ENCODE measurements at places on chromosomes 6 and 20. TPM values are rescaled to one million over a fixed set of nuclear protein-coding genes. Genes with fewer than 3 reads are reported as not detected.
A peak's percentile ranks its signal among the peaks of the same experiment; 100 is the strongest.

GRCh38 chr6:97053643-97054411 lies 129.3 kb downstream of the KLHL32 start:
- H3K36me3 ChIP-seq: no peaks in the 10 kb centered on the region
- H3K4me3 ChIP-seq: no peak overlapping the region
- H3K27ac ChIP-seq: no peak overlapping the region
- no peaks in the 10 kb centered on the region for H3K27me3 ChIP-seq

- DNase-seq: no peak
- peaks cover under 1% of the 10 kb centered on the region for H3K36me3 ChIP-seq
- no peak overlapping the region for H3K27ac ChIP-seq
- H3K4me3 ChIP-seq: no peak overlapping the region
- no peaks in the 10 kb centered on the region for H3K4me1 ChIP-seq
These were observed 11.9 kb upstream of the SIRPD start for GRCh38 chr20:1569415-1569881.

DNA sequence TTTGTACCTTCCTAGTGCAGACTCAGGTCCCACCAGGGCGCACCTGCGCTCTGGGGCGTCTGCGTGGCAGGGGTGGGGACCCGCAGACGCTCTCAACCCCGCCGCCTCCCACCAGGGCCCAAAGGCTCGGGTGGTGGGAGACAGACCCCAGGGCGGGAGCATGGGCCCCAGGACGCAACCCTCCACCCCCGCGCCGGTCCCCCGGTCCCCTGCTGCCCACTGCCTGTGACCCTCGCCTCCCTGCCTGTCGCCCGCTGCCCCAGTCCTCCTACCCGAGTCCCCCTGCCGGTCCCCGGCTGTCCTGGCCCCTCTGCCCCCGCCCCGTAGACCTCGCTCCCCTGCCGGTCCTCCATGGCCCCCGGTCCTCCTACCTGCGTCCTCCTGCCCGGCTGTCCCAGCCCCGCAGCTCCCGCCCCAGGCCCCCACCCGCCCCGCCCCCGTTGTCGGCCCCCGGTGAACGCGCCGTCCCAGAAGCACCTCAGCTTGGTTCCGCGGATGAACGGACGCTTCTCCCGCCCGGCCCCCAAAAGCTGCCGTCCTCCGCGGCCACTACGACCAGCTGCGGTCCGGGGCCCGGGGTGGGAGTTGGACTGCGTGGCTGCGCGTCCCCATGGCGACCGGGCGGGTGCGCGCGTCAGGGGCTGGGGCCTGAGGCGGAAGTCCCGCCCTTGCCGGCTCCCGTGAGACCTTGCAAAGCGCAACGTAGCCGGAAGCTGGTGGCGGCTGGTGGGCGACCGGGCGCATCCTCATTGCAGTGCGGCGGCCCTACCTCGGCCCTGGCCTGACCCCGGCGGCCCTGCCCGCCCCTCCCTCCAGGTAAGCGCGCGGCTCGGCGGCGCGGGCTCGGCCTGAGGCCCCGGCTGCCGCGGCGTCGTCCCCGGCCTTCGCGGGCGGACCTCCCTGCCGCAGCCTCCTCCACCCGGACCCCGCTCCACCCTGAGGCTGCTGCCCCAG lies at the start of gene ARFGAP1:
Gene ARFGAP1, plus strand, starts transcription at position 709 of the 954 bp plus-strand sequence. CDS start 2,768 bp downstream, outside the sequence.
- peak within 1 kb of the TSS; percentile 82 for H3K27ac ChIP-seq
- peak; percentile 91 for DNase-seq
- H3K4me3 ChIP-seq: peak within 1 kb of the TSS; percentile 91
- peaks cover 6% of the 10 kb centered on the region for H3K36me3 ChIP-seq
- H3K27me3 ChIP-seq: no peaks in the 10 kb centered on the region
- H3K4me1 ChIP-seq: peaks cover 26% of the 10 kb centered on the region

- H3K27me3 ChIP-seq: no peaks in the 10 kb centered on the region
- H3K36me3 ChIP-seq: no peaks in the 10 kb centered on the region
- H3K27ac ChIP-seq: no peak overlapping the region
- no peak for DNase-seq
- H3K4me3 ChIP-seq: no peak overlapping the region
These were observed 82.2 kb upstream of the SALL4 start for GRCh38 chr20:51884561-51884960.

- no peak overlapping the region for H3K4me3 ChIP-seq
- peaks cover 31% of the 10 kb centered on the region for H3K4me1 ChIP-seq
- H3K27me3 ChIP-seq: no peaks in the 10 kb centered on the region
These were observed 96.2 kb downstream of the RPP40 start for GRCh38 chr6:4907602-4908001.

DNA sequence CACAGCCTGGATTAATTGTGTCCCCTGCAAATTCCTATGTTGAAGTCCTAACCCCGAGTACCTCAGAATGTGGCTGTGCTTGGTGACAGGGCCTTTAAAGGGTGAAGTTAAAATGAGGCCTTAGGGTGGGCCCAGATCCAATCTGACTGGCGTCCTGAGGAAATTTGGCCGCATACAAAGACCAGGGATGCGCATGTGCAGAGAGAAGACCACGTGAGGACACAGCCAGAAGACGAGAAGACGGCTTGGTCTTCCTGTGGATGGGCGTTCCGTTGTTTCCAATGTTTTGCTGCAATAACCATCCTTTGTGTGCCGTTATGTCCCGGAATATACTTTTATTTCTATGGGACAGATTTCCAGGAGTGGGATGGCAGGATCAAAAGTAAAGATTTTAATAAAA lies 40.9 kb upstream of the SLC22A2 start:
- no peak for DNase-seq
- H3K4me3 ChIP-seq: no peak overlapping the region
- H3K36me3 ChIP-seq: no peaks in the 10 kb centered on the region
- no peak overlapping the region for H3K27ac ChIP-seq

DNA sequence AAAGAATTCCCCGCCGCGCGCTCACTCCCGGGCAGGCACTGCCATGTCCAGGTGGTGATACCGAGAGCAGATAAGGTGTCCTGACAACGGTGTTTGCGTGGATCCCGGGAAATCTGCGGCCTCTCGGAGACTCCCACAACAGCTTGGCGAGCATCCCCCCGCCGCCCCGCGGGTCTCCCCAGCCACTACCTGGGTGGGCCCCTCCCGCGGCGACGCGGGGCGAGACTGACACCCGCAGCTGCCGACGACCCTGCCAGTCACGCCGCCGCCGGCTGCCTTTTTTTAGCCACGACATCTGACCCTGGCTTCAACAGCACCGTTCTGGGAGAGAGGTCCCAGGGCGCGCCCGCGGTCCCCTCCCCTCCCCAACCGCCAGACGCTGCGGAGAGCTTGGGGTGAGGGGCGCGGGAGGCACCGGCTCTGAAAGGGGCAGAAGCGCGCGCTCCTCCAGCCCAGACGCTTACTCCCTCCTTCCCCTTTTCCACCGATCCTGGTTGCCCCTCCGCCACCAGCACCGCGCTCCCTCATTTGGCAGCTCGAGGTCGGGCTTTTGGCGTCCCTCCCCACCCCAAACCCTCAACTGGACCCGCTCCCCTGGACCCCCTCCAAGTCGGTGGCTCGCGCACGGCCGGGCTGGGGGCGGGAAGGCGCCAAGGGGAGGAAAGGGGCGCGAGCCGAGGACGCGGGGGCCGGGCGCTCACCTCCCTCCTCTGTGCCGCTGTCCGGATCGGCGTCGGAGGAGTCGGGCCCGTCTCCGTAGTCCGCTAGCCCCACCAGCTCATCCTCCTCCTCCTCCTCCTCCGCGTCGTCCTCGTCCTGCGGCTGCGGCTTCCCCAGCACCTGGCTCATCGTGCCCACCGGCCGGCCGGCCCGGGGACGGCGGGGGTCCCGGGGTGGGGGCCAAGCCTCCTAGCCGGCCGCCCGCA lies 665 bp downstream of the RRAGD start:
- peak; percentile 36 for DNase-seq
- H3K27ac ChIP-seq: no peak overlapping the region
- peaks cover 18% of the 10 kb centered on the region for H3K4me1 ChIP-seq
- peak overlapping the region; percentile 71 for H3K4me3 ChIP-seq
- peaks cover 46% of the 10 kb centered on the region for H3K27me3 ChIP-seq

DNA sequence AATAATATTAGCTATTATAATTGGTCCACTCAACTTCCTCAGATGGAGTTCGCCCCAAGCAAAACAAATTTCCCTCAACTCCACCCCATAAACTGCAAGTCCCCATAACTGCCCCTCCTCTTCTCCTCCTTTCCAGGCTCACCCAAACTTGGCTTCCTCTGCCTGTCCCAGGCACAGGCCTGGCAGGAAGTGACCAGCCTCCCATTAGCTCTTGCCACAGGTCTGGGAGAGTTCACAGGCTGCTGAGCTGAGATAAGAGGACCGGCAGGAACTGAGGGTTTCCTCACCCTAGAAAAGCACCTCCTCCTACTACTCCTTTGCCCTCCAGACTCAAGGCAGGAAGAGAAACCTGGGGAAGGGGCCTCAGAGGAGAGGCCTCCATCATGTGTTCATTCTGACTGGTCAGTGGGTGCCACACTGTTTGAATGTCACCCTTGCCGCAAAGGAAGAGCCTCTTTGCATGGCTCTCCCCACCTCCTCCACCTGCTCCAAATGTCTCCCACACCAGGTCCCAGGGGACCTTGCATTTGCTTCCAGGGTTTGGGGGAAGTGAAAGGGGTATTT lies 24.5 kb upstream of the SMIM29 start:
- H3K27me3 ChIP-seq: no peaks in the 10 kb centered on the region
- H3K4me1 ChIP-seq: peaks cover 7% of the 10 kb centered on the region
- no peak for DNase-seq
- no peak overlapping the region for H3K4me3 ChIP-seq

DNA sequence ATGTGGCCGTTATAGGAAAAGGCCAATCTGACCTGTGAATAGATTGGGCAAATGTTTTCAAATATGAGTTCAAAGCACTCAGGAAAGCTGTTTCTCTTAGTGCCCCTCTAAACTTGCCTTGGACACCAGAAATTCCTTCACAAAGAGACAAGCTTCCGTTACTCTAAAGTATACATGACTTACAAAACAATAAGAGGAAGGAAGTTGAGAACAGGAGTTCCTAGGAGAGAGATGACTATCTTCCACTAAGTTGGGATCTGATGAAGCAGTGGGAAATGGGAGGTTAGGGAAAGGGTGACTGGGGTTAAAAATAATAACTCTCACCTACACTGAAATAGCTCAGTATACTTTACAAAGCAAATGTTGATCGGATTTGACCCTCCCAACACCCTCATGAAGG lies 50.0 kb downstream of the ISM1 start:
- no peaks in the 10 kb centered on the region for H3K27me3 ChIP-seq
- no peak overlapping the region for H3K27ac ChIP-seq
- DNase-seq: no peak
- H3K36me3 ChIP-seq: no peaks in the 10 kb centered on the region
- H3K4me1 ChIP-seq: no peaks in the 10 kb centered on the region

DNA sequence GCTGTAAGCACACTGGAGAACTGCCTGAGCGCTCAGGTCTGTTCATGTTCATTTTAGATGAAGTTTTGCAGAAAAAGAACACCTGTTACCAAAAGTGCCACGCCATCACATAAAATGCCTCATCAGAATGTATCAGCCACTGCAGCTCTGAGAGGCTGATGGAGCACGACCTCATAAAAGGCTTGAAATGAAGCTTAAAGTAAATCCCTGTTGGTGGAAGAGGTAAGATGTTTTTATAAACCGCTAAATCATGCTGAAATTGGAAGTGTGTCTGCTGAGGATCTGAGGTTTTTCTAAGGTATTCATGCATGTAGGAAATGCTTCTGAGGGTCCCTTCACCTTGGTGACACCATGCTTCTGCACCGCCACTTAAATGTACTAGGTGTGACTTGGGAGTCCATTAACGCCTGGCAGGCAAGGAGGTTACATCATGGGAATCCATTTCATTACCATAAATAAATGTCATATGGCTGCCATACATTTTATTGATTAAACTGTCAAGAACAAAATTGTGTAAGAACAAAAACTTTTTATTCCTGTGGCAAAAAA lies 363.1 kb upstream of the AGPAT4 start:
- no peak overlapping the region for H3K4me3 ChIP-seq
- H3K27me3 ChIP-seq: no peaks in the 10 kb centered on the region

- H3K4me1 ChIP-seq: peaks cover 65% of the 10 kb centered on the region
- H3K36me3 ChIP-seq: peaks cover 93% of the 10 kb centered on the region
- peak overlapping the region; percentile 68 for H3K27ac ChIP-seq
These were observed 3.4 kb upstream of the ZNFX1 start for GRCh38 chr20:49281059-49281912.

- H3K4me1 ChIP-seq: no peaks in the 10 kb centered on the region
- no peak overlapping the region for H3K4me3 ChIP-seq
- H3K36me3 ChIP-seq: no peaks in the 10 kb centered on the region
- no peak overlapping the region for H3K27ac ChIP-seq
- no peaks in the 10 kb centered on the region for H3K27me3 ChIP-seq
These were observed 653.6 kb upstream of the FLRT3 start for GRCh38 chr20:14991023-14991422.

- no peaks in the 10 kb centered on the region for H3K36me3 ChIP-seq
- H3K4me1 ChIP-seq: peaks cover 42% of the 10 kb centered on the region
These were observed 42.3 kb upstream of the TMEM181 start for GRCh38 chr6:158517581-158517980.

GRCh38 chr6:149046822-149047246 lies 270.7 kb upstream of the TAB2 start:
- peaks cover 3% of the 10 kb centered on the region for H3K36me3 ChIP-seq
- peak overlapping the region; percentile 17 for H3K27ac ChIP-seq
- H3K4me1 ChIP-seq: peaks cover 54% of the 10 kb centered on the region
- DNase-seq: peak; percentile 59

DNA sequence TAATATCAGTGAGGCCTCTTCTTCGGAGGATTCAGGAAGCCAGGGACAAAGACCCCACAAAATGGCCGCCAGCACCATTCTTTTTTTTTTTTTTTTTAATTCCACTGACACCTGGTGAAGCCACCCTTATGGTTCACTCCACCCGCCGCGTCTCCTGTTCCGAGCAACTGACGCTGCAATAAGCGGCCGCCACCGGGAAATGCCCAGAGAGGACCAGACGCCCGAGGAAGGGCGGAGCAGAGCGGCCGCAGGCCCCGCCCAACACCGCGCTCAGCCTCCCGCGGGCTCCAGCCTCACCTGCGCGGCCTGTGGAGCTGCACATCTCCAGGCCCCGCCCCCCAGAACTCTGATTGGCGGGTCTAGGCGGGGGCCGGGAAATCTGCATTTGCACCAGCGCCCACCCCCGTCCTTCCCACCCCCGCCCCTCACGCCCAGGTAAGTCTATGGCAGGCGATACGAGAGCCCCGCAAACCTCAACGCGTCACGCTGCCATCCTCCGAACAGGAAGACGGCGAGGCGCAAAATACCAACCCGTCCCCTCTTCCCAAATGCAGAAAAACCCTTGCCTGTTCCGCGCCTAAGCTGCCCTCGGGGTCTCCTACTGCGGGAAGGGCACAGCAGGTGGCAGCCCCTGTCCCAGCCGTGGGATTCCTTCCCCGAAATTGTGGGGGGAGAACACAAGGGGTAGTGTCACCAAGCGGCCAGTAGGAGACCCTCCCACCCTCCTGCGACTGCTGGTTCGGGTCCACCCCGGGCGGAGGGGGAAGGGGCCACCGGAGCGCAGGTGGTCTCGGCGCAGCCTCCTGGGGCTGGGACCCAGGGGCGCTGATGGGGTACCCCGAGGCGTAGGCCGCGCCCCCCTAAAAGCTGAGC lies 960 bp downstream of the ATP9A start:
- peaks cover 7% of the 10 kb centered on the region for H3K36me3 ChIP-seq
- no peak overlapping the region for H3K27ac ChIP-seq
- peaks cover 41% of the 10 kb centered on the region for H3K27me3 ChIP-seq
- peak overlapping the region; percentile 56 for H3K4me3 ChIP-seq
- DNase-seq: peak; percentile 58

Gene C4A
- 3.3 TPM for total RNA-seq

Gene GMEB2
- total RNA-seq: 17.9 TPM

Gene MYB
- total RNA-seq: 27.7 TPM

Gene ADRM1
- 91.0 TPM for total RNA-seq

Gene PRRT1
- total RNA-seq: 0.28 TPM

Gene COL10A1
- not detected for total RNA-seq

Gene SYCP2
- total RNA-seq: 7.9 TPM

Data from activated CD4-positive, alpha-beta memory T cell treated with anti-CD3 and anti-CD28 coated beads, Interleukin-2, amount 10 ng/mL, durations not matched to agents 7 days and 5 days (primary cell).